Fibroblast of lung (primary cell): ENCODE measurements at places on chromosomes 6 and 20.

- no peak for DNase-seq
These were observed 191.6 kb upstream of the MCHR2 start for GRCh38 chr6:100185615-100186014.

DNA sequence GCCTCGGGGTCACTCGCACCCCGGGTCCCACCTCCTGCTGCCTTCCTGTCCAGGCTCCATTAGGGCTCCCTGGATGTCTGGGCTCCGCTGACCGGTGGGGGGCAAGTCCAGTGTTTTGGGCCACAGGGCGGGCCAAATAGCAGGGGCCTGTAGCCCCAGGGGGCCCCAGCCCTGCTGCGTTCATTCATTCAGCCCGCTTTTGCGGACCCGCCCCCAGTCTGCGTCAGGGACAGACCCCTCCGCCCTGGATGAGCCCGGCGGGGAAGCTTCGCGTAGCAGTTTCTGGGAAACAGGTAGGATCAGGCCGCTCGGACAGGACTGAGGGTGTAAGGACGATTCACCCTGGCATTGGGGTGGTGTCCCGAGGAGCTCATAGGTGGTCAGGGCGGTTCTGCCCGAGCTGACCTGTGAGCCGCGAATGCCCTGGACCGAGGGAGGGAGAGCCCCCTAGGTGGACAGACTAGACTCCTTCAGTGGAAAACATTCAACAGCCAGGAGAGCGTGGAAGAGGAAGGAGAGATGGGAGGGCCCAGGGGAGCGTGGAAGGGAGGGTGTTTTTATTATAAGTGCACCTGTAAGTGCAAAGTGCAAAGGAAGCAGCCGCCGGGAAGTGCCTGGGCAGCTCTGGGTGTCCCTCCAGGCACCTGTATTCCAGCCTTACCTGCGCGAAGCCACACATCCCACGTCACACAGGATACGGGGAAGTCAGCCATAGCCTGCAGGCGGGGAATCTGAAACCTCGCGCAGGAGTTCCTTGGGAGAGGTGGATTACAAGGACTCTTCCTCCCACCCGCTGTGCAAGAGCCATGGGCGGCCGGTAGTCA is 662 bp downstream of the ENTPD6 start:
- DNase-seq: no peak

- no peak for DNase-seq
These were observed 236.7 kb downstream of the HAO1 start for GRCh38 chr20:7703551-7703961.

DNA sequence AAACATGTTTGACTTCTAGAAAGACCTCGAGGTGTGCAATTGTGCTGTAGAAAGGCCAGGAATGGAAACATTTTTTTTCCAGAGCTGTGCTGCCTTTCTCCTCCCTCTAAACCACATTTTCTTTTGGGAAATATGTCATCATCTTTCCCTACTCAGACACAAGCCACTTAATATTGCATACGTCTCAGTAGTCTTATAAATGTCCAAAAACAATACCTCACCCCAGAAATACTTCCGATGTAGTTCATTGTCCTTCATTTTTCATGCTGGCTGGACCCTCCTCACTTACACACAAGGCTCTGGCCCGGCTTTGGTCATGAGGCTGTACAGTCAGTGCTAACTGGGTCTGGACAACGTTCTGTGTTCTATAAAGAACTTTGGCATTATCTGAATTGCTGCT is 126.4 kb downstream of the SCML4 start:
- DNase-seq: no peak

DNA sequence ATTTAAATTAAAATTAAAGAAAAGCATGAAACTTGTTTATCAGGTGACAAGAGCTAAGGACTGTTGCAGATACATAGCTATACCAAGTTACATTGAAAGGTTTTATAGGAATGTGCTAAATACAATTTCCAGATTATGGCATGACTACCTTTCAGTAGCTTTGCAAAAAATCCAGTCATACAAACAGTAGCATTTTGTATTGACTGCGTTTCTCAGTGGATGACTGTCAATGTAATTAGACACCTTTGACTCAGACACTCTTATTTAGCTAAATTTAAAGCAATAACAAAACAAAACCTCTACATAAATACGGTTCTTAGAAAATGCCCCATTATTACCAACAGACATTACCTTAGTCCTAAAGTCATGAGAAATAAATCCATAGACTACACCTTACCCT is 275.8 kb upstream of the RUNX2 start:
- no peak for DNase-seq

GRCh38 chr6:35943390-35943789 is 22.5 kb upstream of the SRPK1 start:
- no peak for DNase-seq

DNA sequence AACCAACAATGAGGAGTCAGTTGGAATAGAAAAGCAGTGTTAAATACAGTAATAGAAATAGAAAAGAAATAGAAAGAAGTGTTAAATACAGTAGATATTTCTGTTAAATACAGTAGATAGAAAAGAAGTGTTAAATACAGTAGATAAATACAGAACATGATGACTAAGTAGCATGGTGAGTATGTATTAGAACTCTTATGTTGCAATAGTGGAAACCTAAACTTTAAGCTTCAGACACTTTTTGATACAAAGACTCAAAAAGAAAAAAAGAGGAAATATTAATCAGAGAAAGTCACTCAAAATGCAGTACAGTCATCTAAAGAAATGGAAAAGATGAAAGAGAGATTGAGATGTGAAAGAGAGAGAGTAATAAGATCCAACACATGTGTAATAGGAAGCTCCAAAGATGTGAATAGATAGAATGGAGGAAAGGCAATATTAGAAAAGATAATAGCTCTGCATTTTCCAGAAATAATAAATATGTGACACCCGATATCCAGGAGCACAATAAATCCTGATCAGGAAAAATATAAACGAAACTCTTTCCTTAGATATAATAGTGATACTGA is 131.5 kb upstream of the KCNK16 start:
- peak; percentile 5 for DNase-seq

GRCh38 chr20:52012079-52012478 is 179.5 kb downstream of the ZFP64 start:
- DNase-seq: no peak

DNA sequence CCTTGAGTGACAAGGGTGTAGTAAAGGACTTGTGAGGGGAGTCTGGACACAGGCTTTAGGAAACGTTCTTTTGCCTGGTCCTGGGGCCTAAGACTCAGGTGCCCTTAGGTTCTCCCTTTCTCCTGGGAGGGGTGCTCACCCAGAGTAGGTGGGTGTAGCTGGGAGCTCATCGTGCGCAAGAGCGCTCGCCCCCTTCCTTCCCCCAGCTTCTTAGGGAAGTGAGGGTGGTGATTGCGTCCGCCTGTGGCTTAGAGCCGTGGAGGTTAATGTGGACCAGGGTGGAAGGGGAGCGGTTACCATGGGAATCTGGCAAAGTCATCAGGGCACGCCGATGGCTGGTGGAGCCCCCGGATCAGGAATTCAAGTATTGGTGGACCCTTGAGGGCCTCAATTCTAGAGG is 3.3 kb upstream of the AARS2 start:
- DNase-seq: no peak

DNA sequence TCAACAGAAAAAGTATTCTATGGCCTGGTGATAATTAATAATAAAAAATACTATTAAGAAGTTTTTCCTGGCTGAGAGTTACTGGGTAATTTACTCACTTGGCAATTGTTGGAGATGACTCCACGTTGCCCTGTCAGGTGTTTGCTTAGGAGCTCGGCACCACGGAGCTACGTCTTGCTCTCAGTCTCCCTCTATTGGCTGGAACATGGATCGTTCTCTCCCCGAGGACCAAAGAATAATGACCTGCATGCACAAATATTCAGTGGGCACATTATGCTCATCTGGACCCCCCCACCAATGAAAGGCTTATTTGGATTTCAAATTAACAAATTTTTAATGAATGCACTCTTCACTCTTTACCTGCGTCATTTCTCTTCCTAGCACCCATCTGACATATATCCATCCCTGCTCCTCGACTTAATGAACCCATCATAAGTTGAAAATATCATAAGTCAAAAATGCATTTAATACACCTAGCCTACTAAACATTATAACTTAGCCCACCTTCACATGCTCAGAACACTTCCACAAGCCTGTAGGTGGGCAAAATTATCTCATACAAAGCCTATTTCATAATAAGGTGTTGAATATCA is 71.0 kb upstream of the CD83 start:
- DNase-seq: peak; percentile 51

GRCh38 chr20:46963758-46964617 is 69.3 kb downstream of the EYA2 start:
- DNase-seq: no peak

DNA sequence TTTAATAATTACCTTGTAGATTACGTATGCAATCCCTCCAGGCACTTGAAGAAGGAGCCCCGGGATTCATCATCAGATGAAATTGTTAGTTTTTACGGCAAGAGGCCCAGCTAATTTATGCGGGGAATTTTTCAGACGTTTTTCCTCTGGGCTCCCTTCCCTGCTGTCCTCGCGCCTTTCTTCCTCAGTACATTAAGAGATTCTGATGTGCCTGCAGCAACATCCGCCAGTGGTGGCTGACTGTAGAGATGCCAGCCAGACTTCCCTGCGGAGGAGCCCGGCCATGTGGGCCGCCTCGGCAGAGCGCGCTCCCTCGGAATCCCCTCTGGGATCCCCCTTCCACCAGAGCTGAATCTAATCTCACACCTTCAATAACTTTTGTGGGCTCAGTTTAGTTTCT is 46.4 kb upstream of the POU3F2 start:
- DNase-seq: no peak

- DNase-seq: no peak
These were observed 1.8 kb upstream of the C6orf163 start for GRCh38 chr6:87342829-87343228.

DNA sequence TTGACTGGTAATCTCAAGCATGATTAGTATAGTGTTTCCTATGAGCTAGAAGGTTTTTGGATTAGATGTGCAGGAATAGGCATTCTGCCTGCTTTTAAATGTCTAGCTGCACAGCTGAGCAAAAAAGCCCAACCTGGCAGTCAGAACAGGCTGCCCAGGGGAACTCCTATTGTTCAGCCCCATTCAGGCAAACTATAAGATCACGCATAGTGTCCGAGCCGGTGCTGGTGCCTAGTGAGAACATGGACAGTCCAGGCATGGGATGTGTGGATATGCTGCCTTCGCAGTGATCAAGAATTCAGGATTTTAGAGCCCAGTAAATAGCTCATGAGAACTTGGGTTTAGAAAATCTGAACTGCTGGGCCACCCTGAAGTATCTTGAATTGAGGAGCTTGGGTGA is 348.8 kb downstream of the UTRN start:
- no peak for DNase-seq

GRCh38 chr20:36066777-36067176 is 87.8 kb upstream of the EPB41L1 start:
- no peak for DNase-seq

GRCh38 chr20:45647441-45648050 is 16.5 kb upstream of the WFDC9 start:
- no peak for DNase-seq

GRCh38 chr6:7721649-7722048 is 4.2 kb upstream of the BMP6 start:
- DNase-seq: no peak

DNA sequence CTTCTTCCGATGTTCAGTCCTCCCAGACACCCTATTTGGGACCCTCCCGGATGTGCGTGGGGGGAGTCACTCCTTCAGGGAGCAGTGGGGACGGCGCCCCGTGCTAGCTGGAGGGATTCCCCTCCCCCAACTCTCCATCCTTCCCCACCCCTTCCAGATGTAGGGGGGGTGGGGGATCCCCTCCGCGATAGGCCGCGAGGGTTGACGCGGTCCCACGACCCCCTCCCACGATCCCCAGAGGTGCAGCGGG is 548 bp downstream of the GNL1 start:
- no peak for DNase-seq

GRCh38 chr6:165096868-165097267 is 212.5 kb downstream of the C6orf118 start:
- DNase-seq: no peak

DNA sequence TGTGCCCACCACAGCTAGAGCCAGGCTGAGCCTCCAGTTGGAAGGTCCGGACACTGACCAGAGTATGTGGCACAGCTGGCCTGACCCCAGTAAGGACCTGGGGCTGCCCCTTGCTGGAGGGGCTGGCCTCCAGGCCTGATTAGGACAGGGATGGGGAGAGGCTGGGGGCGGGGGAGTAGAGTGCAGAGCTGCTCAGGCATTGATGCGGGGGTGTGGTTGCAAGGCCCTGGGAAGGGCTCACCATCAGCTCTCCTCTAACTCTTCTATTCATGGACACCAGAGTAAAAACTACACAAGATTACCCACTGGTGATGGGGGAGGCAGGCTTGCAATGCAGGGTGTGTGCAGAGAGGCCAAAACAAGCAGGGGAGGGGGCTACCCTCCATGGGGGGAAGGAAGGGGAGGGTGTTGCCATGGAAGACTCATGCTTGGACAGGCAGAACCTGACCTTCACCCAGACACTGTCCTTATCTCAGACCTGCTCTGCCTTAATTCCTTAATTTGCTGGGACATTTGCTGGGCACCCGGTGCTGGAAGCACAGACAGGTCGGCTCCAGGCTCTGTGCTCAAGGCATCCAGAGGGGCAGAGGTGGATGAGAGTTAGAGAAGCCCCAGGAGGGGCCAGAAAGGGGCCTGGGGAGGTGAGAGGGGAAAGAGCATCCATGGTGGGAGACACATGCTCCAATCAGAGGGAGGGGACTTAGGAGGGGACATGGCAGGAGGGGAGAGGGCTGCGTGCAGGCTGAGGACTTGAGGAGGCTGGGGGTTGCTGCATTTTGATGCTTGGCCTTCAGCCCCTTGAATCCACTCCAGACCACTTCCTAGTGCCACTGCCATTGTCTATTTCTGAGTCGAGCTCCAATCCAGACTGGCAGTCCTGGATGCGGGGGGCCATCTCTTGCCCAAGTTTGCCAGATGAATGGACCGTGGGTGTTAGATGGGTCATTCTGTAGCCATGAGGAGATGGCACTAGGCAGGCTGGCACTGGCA is 7.6 kb upstream of the EMILIN3 start:
- no peak for DNase-seq

DNA sequence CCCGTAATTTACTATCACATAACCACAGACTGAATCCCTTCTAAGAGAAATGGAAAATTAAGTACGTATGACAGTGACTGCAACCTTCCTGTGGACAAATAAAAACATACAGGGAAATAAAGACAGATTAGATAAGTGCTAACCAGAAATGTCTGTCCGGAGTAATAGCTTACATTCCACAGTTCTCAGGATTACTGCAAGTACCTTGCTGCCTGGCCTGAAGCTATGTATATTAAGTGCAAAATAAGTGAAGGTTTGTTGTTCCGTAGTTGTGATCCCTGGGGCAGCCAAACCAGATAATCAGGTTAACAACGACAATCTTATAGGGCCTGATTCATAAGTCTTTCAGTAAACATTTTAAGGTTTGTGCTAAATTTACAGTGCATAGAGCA is 2.8 kb downstream of the NEDD9 start:
- DNase-seq: no peak

GRCh38 chr6:115717062-115717461 is 343.6 kb downstream of the FRK start:
- no peak for DNase-seq

- DNase-seq: no peak
These were observed 5.6 kb downstream of the TOP1 start for GRCh38 chr20:41034239-41034638.

GRCh38 chr20:20452254-20452676 is 84.4 kb downstream of the INSM1 start:
- peak; percentile 84 for DNase-seq

- no peak for DNase-seq
These were observed 23.9 kb downstream of the MYH7B start for GRCh38 chr20:34979366-34980153.

- DNase-seq: peak; percentile 43
These were observed 593.9 kb downstream of the CD109 start for GRCh38 chr6:74289884-74290283.
